Inflammatory macrophage treated with lipopolysaccharide for 1 hour (primary cell): ENCODE measurements at places on chromosomes 12 and 14.

- no peak for DNase-seq
Measured at GRCh38 chr12:101407049-101407435, 530 bp downstream of the ARL1 start.

- peak; percentile 60 for DNase-seq
Measured at GRCh38 chr14:73231981-73232851, 5.1 kb upstream of the PAPLN start.

DNA sequence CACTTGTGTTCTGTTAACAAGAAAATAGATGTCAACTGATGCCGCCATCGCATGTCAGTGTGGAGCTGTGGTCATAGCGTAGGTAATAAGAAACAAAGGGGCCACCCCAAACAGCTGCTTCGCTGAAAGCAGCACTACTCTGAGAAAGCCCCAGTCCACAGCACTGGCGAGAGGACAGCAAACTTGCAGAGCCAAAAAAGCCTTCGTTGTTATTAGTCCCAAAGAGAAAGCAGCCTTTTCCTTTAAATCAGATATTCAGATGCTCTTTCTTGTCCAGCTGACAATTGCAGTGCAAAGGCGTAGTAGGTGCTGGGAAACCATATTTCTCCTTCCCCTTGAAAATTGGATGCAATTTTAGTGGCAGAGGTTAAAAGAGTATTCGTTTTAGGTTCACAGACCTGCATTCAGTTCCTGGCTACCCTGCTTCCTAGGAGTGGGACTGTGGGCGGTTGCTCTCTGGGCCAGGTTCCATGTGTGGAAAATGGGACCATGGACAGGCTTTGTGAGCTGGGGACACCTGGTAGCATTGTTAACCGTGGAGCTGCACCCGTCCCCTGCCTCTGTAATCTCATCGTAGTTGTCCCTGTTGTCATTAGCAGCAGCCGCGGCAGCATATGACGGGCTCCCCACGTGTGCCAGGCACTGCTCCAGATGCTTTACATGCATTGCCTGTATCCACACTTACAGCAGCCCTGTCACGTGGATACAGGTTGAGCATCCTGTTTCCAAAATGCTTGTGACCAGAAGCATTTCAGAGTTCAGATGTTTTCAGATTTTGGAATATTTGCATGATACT is 54.2 kb downstream of the ELK3 start:
- no peak for DNase-seq

DNA sequence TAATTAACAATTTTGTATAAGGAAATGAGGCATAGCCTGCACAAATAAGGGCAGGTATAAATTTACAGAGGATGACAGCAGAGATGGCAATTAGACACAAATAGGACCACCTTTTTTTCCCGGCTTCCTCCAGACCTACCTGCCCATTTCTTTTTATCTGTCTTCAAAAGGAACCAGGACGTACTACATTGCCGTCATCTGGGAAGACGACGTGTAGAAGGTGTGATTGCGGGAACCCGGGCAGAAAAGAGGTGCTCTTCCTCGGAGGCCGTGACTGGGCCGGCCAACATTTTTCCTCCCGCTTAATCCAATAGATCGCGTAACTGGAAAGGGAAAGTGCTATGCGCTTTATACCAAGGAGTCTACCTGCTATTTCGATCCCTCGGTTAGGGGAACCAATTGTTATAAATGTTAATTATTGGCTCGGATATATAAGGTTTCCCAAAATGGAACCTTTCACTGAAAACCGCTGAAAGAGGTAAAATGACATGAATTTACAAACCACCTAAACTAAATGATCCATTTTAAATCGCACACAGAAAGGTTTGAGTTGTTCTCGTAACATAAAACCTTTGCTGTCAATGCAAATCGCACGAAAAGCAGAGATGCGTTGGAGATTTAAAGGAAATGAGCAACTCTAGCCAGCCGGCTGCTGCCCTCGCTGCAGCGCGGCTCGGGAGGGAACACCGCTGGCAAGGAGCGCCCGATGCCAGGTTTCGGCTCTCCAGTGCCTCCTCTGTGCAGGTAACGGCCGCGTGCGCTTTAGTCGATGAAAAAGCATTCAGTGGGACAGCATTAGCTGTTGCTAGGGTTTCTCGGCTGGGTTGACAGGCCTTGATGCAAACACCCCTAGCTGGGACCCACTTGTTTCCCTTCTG is 2.8 kb upstream of the SIX1 start:
- DNase-seq = no peak

- peak; percentile 87 for DNase-seq
Measured at GRCh38 chr14:75303381-75303789, 24.8 kb downstream of the FOS start.

DNA sequence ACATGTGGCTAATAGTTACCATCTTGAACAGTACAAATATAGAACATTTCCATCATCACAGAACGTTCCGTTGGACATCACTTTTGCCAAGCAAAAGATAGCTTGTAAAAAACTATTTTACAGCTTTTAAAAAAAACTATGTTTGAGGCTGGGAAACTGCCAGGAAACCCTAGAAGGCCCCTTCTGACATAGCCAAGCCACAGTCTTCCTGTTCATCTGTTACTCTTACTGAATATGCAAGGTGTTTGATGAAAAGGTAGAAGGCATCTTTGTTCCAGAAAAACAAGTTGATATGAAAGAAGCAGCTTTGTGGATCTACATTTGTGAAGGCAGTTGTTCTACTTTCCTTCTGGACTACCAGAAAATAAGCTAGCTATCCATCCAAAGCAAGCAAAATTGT is 23.6 kb upstream of the WNK1 start:
- no peak for DNase-seq

DNA sequence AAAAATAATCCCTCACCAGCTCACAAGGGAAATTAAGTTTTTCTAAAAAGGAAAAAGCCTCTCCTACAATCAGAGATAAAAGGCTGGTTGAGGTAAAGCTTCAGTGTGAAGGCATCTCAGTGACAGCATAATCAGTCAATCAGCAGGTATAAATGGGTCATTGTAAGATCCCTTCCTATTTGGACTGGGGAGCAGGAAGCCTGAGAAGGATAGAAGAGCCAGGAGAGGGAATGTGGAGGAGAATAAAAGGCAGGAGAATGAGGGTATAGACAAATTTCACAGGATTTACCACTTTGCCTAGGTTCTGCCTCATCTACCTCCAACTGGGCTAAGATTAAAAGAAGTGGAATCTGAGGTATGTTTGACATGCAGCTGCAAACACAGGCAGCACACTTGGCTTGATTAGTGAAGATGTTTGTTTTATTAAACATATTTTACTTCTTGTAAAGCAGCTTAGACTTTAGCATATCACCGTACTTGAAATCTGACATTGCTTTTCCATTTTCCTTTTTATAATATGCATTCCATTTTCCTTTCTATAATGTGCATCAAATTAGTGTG is 479.1 kb upstream of the USP15 start:
- no peak for DNase-seq

DNA sequence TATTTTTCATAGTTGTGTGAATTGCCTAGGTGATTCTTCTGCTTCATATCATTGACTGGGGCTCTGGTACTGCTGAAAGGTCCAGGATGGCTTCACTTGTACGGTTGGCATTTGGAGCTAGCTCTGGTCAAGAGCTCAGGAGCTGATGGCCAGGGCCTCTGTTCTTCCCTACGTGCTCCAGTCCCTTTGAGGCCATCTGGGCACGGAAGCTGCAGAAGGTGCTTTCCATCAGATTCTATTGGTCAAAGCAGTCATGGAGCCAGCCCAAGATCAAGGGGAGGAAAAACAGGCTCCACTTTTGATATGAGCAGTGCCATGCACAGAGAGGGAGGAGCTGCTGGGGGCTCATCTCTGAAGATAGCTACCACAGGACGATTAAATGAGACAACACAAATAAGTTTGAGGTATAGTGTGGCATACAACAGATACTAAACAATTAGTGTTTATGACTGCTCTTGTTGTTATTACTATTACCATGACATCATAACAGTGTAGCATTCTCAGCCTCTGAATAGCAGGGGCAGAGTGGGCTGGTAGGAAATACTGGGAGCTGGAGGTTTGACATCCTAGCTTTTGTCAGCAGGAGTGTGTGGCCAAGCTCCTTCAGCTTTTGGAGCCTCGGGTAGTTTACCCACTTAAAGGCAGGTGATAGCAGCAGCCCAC is 10.4 kb downstream of the KRT83 start:
- DNase-seq = no peak

DNA sequence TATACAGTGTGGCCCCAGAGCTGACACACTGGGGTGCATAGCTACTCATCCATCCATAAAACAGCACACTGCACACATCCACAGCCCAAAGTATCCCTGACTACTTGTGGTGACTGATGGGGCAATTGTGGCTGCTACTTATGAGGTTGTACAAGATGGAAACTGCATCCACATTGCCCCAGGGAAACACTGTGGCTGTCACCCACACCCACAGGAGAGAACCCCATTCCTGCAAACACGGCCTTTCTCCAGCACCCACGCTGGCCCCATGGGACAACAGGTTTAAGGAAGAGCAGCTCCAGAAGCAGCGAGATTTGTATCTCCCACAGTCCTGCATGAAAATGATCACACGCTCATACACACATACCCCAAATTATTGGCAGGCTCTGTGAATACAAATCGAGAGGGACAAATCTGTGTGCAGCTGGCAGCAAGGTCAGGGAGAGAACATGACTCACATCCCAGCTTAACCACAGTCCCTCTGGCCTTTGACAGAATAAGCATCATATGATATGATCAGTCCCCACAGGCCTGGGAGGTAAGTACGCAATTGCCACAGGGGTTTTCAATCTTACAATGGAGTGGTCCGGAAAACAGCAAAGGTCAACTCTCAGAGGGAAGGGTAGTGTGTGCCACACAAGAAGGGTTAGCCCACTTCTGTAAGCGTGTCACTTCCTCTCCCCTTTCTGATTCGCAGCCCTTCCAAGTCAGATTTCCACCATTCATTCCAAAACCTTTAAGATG is 61.9 kb downstream of the ESR2 start:
- no peak for DNase-seq

DNA sequence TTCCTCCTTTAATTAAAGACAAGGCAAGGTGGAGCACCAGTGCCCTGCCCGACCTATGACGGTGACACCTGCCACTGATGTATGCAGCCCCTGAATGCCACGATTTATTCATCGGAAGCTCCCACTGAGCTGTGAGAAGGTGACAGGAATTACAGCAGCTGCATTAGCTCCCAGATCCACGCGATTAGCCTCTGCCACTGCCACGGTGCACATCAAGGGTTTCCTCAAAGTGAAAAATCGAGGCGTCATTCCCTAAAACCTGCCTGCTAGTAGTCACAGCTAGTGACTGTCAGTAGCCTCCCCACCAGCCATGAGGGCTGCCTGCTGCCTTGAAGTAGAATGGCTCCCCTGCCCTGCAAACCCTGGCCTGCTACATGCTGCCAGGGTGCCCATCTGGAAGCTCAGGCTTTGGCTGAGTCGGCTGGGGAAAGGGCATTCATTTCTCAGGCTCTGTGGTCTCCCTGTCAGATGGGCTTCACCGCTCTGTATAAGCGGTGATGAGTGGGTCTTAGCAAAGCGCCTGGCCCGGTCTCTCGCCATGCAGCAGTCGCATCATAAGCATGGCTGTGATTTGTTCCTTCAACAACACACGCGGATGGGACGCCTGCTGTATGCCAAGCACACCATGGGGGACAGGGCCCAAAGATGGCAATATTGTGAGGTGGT is 8.2 kb upstream of the BCL11B start:
- DNase-seq = no peak

- DNase-seq = no peak
Measured at GRCh38 chr12:131699434-131699833, 11.5 kb upstream of the SFSWAP start.

GRCh38 chr12:27337376-27337775 is 4.7 kb downstream of the BMAL2 start:
- no peak for DNase-seq

GRCh38 chr12:123140676-123141614 is 9.9 kb downstream of the PITPNM2 start:
- DNase-seq = no peak

DNA sequence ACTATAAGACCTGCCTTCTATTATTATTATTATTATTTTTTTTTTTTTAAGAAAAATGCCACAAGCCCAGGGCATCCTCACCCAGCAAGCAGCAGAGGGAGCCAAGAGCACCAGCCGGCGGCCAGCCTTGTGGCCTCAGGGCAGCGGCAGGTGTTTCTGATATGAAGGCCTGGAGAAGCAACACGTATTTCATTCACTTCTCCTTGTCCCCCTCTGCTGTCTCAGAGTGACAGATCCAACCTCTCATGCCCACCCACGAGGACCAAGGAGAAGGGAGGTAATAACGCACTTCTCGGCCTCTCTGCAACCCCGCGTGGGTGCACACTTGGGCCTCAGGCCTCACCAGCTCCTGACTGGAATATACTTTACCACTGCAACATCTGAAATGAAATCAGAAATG is 25.4 kb downstream of the CDC42BPB start:
- no peak for DNase-seq

GRCh38 chr12:47188576-47189441 is 109.0 kb upstream of the AMIGO2 start:
- DNase-seq = no peak

DNA sequence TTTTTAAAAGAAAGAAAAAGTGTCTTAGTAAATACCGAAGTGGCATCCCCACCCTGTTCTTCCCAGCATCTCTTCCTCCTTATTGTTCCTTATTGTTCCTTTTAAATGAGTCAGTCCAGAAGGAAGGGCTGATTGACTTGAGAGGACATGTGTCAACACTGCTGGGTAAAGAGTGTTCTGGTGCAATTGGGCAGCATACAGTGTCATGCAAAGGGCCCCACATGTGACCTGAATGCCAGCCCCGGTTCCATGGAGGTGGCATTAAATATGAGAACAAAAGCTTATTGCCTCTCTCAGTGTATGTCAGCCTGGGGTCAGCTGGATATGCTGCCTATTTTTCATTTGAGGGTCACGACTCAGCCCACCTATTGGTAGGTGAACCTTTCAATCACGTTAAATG is 58.9 kb upstream of the RIC8B start:
- DNase-seq = no peak

- DNase-seq = no peak
Measured at GRCh38 chr12:110726708-110727369, 15.9 kb downstream of the PPP1CC start.

DNA sequence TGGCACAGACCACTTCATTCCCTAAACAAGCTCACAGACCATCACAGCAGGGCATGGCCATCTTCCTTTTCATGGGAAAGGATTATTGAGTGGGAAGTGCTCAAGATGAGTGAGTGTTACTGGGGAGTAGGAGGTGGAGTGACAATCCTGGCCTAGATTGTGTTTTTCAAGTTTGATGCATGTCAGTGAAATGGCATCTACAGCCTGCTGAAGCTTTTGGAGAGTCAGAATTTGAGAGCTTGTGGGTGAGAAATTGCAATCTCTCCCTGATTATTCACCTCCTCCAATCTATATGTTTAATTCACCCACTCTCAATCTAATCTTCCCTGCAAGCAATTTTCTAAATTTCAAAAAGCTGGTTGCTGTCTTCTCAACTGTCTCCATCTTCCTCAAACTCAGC is 156.1 kb upstream of the G2E3 start:
- DNase-seq = no peak

GRCh38 chr14:106605548-106606448 is 1079.4 kb downstream of the TMEM121 start:
- no peak for DNase-seq

GRCh38 chr14:97212399-97212798 is 415.2 kb downstream of the VRK1 start:
- DNase-seq = no peak
